Motor neuron (in vitro differentiated cells): ENCODE measurements at places on chromosomes 16 and 17.
A peak's percentile ranks its signal among the peaks of the same experiment; 100 is the strongest.

DNA sequence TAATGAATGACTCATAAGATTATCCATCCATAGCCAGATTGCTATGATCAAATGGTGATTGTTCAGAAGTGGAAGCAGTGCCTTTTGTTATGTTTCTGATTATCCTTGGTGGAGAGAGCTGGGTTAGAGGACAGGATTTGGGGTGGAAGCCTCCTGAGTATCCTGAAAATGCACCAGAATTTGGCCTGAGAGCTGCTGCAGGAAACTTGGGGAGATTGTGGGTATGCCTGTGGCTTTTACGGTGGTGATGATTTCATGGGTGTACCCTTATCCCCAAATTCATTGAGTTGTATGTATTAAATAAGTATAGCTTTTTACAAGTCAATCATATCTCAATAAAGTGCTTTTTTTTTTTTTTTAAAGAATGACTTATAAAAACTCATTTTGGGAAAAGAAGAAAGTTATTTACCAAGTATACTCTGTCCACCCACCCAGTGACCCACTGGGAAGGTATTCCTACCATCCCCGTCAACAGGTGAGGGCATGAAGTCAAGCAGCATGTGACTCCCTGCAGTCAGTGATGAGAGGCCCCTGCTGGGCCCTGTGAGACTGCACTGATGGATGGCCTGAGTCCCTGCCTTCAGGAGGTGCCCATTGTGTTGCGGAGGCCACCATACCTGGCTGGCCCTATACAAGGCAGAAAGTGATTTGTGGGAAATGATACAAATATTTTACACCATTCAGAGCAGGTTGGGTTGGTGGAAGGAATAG, 28.4 kb downstream of the NKD1 start:
- ATAC-seq, result no peak

- no peak for ATAC-seq
These were observed 42.0 kb downstream of the PITPNM3 start for GRCh38 chr17:6514371-6514770.

DNA sequence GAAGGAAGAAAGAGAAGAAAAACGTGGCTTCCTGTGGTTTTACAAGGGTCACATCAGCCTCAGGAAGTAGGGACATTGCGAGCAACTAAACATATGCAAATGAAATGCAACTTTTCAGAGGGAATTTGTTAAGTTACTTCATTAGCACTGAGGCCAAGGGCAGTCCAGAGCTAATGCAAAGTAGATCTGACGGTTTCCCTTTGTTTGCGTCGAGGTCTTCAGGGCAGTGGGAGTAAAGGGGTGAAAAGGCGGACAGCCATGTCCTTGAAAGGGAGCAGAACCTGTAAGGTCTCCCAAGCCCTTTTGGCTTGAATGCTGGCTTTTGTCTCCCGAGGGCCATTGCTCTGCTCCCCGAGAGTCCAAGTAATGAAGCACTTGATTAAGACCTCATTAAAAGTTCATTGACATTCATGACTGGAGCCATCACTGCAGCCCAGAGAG, 85.0 kb downstream of the PMP22 start:
- ATAC-seq, result no peak

DNA sequence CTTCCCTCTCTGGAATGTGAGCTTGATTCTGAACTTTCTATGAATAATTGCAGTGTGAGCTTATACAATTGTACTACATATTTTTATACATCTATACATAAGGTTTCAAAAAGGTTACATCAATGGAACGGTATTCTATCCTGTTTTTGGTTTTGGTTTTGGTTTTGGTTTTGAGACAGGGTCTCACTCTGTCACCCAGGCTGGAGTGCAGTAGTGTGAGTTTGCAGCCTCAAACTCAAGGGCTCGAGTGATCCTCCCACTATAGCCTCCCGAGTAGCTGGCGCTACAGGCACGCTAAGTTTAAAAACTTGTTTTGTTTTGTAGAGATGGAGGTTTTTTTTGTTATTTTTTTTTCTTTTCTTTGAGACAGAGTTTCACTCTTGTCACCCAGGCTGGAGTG, 1.1 kb downstream of the CTRB1 start:
- no peak for ATAC-seq

GRCh38 chr16:28304214-28304613, 11.9 kb downstream of the SBK1 start:
- ATAC-seq, result peak; percentile 70

- ATAC-seq, result no peak
These were observed 14.2 kb upstream of the TEKT5 start for GRCh38 chr16:10708969-10709368.
